ENCODE measurements at places on chromosomes 1 and 21.

DNA sequence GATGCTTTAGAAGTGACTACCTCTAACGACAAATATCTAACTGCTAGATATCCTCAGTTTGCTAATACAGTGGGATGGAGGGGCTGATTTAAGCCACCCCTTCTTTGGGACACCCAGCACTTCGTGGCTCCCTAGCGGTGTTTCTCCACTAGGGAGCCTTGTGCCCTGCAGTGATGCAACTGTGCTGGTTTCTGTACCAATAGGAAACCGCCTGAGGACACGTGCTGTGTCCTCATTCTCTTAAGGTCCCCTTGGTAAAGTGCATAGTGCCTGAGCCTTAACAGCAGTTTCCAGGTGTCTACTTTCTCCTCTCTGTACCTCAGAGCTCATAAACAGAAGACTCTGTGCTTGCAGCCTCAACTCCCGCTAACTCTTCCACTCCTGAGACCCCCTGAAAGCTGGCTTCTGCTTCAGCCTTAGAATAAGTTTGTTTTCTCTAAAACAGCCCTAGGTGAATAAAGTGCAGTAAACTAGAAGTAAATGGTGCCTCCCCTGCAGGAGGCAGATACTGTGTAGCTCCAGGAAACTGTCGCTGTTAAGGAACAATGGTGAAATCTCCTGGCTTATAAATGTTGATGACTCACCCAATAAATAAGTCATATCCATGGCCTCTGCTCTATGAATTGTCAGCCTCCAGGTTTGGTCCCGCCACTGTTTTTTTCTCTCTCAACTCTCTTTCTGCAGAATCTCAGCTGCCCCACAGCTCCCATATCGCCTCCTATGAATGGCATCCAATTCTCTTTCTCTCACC, 130.4 kb downstream of the AK5 start:
- DNase-seq = no peak

DNA sequence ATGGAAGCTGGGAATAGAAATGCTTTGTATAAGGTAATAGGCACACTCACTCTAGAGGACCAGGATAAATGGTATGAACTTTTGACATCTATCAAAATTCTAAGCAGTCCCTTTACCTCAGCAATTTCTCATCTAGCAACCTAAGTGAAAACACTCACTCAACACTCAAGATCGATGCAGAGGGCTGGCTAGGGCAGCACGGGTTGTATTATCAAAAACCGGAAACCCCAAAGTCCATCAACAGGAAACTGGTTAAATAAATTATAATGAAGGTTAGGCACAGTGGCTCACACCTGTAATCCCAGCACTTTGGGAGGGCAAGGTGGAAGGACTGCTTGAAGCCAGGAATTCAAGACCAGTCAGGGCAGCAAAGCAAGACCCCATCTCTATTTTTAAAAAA, 9.4 kb downstream of the USP48 start:
- no peak for DNase-seq

GRCh38 chr1:71719330-71719729, 563.0 kb downstream of the NEGR1 start:
- no peak for DNase-seq

GRCh38 chr1:236865818-236866155, 70.7 kb downstream of the MTR start:
- no peak for DNase-seq

GRCh38 chr1:9426291-9426711, 113.0 kb upstream of the SLC25A33 start:
- DNase-seq = no peak

DNA sequence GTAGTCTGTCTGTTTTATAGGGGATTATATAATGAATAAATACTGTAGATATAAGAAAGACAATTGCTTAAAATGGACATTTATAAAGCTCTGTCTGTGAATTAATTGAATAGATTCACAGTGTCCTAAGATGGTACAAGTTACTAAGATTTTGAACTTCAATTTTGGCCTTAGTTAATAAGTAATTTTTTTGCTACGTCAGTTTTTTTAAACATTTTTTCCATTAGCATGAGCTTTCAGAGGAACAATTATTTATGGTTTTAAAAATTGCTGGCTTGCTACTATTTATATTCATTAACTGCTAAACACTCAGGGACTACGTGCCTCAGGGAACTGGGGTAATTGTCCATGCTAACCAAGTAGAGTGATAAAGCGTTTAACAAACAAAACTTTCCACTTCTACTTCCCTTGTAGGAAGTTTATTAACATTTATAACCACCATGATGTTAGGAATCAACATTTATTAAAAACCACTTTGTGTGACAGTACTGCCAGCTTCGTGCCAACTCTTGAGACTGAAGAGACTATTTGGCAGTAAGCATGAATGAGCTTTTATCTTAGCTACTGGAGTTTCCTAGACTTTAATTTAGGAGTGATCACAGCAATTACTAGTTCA, 65.4 kb upstream of the PTGS2 start:
- DNase-seq = no peak

GRCh38 chr1:159854693-159855192, 7.7 kb downstream of the VSIG8 start:
- DNase-seq = peak; percentile 46

- DNase-seq = no peak
These were observed 147.9 kb downstream of the LRRC40 start for GRCh38 chr1:70057500-70057899.

DNA sequence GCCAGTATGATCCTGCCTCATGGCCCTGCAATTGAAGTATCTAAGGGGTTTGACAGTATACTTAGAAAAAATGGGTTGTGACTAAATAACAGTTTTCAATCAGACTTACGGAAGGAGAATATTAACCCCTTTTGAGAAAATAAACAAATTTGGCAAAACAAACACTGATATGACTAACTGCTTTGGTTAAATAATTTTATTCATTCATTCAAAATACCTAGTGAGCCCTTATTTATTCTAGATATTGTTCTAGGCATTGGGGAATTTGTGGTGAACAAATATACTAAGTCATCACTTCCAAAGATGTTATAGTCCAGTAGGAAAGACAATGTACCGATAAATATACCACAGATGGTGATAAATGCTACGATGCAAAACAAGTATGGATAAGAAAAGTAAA, 358.7 kb downstream of the TGFB2 start:
- no peak for DNase-seq

DNA sequence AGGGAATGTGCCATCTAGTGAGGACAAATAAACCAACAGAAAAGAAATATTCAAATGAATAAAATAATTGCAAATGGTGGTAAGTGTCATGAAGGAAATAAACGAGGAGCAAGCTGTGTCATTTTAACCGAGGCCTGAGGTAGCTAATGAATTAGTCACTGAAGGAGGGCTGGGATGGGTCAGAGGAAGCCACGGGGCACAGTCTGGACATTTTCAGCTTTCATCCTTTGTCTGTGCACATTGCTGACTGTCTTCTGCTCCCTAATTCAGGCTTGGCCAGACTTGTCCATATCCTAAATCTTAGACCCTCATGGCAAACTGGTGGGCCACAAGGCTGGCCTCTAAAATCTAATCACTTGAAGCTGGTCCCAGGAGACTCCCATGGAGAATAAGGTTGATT, 138.4 kb downstream of the RHOU start:
- DNase-seq = no peak

- DNase-seq = no peak
These were observed 2.8 kb downstream of the ARHGEF2 start for GRCh38 chr1:155975375-155976061.

DNA sequence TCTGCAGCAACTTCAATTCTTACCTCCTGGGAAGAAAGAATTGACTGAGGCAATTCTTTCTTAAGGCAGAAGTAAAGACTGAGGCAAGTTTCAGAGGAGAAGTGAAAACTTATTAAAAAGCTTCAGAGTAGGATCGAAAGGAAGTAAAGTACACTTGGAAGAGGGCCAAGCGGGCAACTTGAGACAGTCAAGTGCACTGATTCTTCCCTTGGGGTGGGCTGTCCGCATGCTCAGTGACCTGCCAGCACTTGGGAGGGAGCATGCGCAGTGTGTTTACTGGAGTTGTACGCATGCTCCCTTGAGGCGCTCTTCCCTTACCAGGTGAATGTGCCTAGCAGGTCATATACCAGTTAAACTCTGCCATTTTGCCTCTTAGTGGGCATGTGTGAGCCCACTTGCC, 55.3 kb upstream of the NBPF3 start:
- no peak for DNase-seq

- DNase-seq = no peak
These were observed 372.2 kb downstream of the PTBP2 start for GRCh38 chr1:97093741-97094140.

- peak; percentile 96 for DNase-seq
These were observed 91.9 kb downstream of the NFIA start for GRCh38 chr1:61174060-61174795.

- DNase-seq = no peak
These were observed 159.7 kb upstream of the BEND5 start for GRCh38 chr1:48936436-48936835.

DNA sequence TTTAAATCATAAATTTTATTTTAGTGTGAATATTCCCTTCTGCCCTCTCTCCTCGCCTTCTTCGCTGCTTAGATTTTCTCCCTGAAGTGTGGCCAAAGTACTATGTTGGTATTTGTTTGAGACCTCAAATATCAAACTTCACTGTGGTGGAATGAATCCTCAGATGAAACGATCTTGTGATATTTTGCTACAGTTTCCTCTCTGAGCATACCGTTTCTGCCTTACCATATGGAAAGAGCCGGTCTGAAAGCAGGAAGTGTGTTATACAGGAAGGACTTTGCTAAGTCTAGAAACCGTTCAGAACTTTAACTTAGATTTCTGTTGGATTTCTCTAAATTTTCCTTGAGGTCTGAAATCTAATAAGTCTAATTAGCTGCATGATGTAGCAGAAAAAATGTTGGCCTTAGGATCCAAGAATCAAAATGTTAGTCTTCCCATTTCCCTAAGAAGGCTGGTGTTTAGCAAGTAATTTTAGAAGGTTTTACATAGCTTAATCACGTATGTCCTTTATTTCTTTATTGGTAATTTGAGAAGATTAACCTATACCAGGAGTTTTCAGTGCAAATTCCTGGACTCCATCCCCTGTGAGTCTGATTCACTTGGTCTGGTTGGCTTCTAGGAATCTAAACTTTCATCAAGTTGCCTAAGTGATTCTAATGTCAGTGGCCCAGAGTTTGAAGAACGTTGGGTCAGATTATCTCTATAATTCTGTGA, 30.7 kb downstream of the SDCCAG8 start:
- no peak for DNase-seq

- no peak for DNase-seq
These were observed 182.8 kb upstream of the TMEM51 start for GRCh38 chr1:14970799-14971141.

DNA sequence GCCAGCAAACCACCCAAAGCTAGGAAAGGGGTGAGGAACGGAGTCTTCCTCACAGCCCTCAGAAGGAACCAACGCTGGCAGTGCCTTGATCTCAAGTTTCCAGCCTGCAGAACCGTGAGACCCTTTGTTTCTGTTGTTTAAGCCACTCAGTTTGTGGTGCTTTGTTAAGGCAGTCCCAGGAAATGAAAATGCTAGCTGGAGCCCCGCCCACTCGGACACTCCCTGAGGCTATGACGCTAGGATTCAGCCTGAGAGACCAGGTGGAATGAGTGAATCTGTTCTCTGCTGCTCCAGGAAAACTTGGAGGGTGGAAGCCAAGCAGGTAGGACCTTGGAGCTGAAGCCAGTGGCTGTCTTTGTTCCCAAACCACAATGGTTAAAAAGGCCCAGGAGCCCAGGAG, 196.5 kb upstream of the POU3F1 start:
- DNase-seq = no peak

DNA sequence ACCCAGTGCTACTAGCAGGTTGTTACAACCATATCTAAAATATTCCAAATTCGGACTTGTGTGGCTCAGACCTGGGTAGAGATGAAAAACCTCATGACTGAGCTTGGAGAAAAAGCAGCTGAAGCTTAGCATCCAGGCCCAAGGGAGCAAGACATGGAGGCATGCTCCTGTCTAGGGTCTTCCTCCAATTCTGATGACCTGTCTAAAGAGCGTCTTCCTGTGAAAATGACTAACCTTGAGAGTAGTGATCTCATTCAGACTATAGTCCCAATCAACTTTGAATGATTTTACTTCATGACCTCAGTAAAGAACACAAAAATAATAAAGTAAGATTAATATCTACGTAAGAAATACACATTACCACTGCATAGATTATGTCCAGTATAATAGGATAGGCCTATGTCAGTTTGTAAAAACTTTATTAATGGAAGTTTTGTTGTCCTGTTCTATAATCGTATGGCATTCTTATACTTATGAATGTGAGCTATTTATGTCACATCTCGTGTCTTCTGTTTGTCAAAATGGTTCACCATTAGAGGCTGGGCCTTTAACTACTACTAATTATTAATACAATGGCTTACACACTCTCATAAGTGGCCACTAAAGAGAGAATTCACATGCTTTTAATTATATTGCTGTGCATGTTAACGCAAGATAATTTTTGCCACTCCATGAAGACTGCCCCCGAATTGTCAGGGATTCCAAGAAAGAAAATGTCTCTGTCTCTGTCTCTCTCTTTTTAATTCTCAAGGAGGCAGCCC, 201.3 kb downstream of the NCAM2 start:
- no peak for DNase-seq

DNA sequence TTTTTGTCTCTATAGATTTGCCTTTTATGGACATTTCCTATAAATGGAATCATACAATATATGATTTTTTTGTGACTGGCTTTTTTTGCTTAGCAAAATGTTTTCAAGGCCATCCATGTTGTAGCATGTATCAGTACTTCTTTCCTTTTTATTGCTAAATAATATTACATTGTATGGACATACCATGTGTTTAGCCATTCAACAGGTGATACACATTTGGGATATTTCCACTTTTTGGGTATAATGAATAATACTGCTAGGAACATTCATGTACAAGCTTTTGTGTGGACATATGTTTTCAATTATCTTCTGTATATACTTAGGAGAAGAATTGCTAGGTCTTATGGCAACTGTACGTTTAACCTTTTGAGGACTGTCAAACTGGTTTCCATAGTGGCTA, 47.4 kb downstream of the RIMS3 start:
- no peak for DNase-seq

GRCh38 chr1:65309304-65310077, at the start of gene DNAJC6:
Gene DNAJC6, plus strand, starts transcription at chr1:65309543. Its CDS starts 203 bp downstream, at chr1:65309746.
- peak; percentile 52 for DNase-seq

GRCh38 chr1:4877426-4877825, 223.0 kb downstream of the AJAP1 start:
- DNase-seq = no peak

DNA sequence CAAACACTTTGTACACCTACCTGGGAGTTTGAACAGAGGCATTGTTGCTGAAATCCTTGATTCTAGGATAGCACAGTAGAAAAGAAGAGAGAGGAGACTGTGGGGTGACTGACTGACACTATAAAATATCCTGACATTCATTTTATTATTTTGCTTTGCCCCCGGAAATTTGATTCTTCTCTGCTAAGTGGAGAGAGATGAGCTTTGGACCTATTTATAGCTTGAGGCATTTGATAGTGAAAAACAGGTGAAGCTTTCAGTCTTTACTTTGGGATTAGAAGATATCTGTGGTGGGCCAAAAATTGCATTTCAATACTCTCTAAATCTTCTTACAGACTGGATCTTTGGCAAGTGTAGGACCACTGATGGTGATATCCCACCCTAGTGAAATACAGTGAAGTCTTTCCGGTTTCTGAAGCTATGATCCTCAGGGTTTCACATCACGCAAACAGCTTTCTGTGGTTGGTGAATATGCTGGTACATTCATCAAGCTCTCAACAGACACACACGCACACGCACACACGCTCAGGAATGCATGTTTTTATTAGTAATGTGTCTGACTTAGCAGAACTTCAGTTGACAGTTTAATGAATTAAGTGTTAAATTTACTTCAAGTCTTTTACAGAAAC, at the start of gene AMPD1:
AMPD1 (minus strand) TSS at position 117 of the 629 bp plus-strand sequence; CDS start at position 42, 75 bp downstream.
- DNase-seq = no peak

Data from cerebellar cortex (tissue), 1 donor.